ENCODE measurements at places on chromosomes 2 and 18.

GRCh38 chr2:201406077-201406662 is 45.1 kb downstream of the TRAK2 start:
- no peak for DNase-seq

DNA sequence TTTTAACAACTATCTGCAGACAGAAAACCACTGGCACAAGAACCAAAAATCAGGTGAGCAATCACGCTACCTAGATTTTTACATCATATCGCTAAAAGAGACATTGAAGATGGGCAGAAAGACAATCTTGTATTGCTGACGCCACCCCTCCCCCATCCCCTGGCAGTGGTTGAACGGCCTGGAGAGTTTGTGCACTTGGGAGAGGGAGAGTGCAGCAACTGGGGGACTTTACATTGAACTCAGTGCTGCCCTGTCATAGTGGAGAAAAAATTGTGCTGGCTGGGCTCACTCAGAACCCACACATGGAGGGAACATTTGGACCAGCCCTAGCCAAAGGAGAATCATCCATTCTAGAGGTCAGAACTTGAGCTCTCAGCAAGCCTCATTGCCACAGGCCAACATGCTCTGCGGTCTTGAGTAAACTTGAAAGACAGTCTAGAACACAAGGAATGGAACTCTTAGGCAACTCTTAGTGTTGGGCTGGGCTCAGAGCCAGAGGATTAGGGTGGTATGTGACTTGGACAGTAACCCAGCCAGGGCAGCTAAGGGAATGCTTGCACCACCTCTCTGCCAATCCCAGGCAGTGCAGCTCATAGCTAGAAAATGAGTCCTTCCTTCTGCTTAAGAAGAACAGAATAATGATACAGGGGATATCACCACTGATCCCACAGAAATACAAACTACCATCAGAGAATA is 220.0 kb upstream of the CYP26B1 start:
- no peak for DNase-seq

- DNase-seq, result no peak
Observed at GRCh38 chr18:6927153-6927552, 190.4 kb downstream of the LAMA1 start.

DNA sequence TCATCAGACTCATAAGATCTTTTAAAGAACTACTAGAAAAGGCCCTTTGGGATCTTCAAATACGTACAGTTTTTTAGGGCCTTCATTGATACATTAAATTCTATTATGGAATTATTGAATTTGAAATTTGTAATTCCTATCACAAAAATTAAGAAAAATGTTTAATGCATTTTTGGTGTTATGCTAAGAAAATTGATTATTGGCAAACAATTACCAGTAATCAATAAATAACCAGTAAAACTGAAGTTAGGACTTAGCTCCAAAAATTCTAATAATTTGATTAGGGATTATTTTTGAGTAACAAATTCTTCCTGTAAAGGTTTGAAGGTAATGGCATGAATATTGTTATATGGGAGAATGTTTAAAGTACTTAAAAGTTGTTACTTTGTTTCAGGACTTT is 119.3 kb downstream of the UBR3 start:
- no peak for DNase-seq

DNA sequence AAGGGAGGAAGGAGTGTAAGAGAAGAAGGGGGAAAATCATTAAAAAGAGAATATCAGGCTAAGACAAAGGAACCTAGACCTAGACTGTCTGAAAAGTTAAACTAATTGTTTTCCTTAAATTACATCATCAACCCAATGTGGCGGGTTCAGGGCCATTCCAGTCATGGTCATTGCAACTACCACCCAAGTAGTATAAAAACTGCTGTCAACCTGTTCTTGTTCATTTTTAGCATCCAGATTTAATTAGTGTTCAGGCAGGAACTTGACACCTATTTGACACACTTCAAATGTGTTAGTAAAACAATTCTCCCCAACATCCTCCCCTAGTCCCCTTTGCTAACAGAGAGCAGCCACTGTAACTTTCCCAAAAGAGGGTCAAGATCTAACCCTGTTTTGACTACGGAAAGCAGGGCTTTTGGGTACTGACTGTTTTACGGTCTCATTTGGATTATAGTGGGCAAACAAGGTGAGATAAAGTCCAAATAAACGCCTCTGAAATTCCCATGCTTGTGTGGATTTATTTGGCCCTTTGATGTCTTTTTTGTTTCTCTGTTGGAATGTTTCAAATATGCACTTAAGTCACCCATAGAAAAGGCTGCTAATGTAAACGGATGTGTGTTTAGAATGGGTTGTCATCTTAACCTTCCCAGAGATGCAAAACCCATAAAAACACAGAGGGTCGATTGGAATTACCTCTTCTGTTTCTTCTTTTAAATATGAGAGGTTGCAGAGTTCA is 19.3 kb upstream of the TANC1 start:
- no peak for DNase-seq

DNA sequence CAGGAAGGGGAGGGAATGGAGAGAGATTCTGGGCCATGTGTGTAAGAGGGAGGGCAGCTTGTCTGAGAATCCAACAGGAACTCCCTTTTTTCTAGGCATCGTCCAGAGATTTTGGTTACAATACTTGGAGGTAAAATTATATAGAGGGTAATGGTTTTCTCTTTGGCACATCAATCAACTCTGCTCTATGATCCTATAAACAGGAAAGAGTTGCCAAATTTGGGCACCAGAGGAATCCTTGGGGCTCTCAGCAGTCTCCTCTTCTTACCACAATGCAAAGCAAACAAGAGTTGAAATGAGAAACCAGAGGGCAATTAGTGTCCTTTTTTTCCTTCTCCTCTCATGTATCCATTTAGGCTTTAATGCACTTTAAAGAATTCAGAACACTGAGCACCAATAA is 243.4 kb downstream of the SLC8A1 start:
- no peak for DNase-seq

- no peak for DNase-seq
Observed at GRCh38 chr2:60413814-60414168, 139.7 kb downstream of the BCL11A start.

- no peak for DNase-seq
Observed at GRCh38 chr2:29304399-29305060, 189.3 kb downstream of the CLIP4 start.

DNA sequence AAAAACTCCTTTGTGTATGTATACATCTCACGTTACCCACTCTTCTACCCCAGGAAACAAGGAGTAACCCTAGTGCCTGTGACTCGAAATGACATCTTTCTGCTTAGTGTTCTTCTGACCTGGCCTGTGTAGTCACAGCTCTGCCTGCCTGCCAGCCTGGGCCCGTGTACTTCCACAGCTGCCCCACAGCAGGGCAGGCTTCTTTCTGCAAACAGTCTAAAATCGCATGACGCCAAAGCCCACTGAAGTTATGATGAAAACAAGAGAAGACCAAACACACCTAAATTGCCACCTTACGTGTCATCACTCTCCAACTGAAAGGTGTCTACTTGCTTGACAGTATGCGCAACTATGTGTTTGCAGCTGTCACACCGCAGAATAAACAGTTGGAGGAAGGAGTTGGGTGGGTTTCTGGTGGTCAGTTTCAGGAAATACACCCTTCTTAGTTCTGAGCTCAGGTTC is 1.5 kb downstream of the GAREM1 start:
- DNase-seq, result no peak

- DNase-seq, result no peak
Observed at GRCh38 chr2:54803783-54804751, 80.6 kb downstream of the EML6 start.

- DNase-seq, result no peak
Observed at GRCh38 chr18:46293742-46294181, 189.6 kb downstream of the HAUS1 start.

GRCh38 chr2:158740621-158741020 is 54.5 kb upstream of the DAPL1 start:
- no peak for DNase-seq

DNA sequence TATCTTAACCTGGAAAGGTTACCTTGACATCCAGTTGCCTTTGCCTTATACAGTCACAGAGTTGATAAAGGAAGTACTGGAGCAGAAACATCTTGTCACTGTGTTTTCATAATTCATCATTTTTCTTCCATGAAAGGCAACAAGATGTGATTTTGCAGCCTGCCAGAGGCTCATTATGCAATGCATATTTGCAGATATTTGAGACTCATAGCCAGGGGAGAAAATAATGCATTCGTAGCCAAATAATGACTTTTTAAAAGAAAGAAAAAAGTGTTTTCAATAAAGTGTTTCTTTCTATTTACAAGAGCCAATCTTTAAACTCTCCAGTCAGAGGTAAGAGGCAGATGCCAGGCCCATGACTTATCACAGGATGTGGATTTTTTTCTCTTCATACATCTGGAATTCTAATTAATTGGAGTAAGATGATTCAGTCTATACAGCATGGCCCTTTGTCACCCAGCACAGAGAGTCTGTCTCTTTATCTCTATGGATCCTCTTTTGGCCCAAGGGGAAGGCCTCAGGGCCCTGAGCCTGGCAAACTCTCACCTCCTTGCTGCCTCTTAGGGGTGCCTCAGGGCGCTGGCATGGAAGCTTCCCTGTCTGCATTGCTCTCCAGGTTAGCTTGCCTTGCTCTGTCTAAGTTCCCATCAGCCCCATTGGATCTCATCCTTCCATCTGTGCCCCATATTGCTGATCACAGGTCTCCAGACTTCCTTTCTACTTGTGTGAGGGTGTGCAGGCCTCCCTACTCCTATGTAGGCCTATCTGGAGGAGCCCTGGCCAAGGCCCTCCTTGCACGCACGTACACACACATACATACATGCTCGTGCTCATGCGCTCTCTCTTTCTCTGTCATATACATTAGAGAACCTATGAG is 247.7 kb downstream of the TPGS2 start:
- DNase-seq, result no peak

DNA sequence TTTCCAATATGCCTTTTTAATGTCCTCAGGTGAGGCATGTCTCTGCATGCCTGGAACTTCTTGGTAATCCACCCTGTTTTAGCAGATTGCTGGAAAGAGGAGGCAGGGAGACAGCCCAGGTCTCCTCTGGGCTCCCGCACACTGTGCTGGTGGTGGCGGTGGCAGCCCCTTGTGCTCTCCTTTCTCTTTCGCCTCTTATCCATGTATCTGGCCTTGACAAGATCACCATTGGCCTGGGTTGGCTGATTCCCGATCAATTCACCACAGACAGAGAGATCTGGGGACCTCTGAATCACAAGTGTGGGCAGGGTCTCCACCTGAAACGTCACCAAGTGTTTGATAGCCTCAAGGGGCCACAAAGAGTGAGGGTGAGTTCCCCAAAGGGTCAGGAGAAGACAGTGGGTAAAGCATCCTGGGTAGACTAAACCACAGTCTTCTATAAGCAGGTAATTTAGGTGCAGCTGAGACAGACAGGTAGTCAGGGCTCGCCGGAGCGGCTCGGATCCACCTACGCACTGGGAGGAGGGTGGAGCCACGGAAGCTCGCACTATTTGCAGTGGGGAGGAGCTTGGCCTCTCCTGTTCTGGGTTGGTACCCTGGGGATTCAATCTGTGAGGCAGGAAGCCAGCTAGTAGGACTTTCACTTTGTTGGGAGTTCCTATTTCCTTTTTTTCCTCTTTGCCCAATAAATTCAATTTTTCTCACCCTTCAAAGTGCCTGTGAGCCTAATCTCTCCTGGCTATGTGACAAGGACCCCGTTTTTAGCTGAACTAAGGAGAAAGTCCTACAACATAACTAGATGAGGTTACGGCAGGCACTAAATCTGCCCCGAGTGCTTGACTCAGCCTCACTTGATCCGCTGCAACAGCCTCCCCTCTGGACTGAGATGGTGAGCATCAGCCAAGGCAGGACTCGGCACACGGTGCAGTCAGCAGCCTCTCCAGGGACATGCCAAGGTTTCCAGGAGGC is 57.6 kb downstream of the SLC4A3 start:
- DNase-seq, result no peak

- DNase-seq, result no peak
Observed at GRCh38 chr2:178473931-178474330, 4.5 kb downstream of the FKBP7 start.

DNA sequence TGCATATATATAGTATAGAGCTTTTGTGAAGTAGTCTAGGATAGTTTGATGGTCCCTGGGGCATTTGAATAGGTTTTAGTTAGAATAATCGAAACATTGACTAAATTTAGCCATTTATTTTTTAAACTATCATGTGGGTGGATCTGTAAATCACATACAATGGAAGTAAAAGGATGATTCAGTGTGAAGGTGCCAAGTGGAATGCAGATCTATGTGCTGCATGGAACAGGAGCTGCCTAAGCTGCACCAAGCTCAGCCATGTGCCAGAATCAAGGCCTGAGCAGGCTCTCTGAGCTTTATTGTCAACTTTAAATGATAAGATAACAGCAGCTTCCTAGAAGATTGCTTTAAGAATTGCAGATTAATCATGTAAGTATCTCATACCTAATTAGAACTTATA is 1996.2 kb upstream of the PIK3C3 start:
- DNase-seq, result no peak

GRCh38 chr2:43572244-43572643 is 23.6 kb downstream of the THADA start:
- no peak for DNase-seq

GRCh38 chr18:9811978-9812377 is 73.8 kb upstream of the TXNDC2 start:
- no peak for DNase-seq

- no peak for DNase-seq
Observed at GRCh38 chr2:226740039-226740648, 59.5 kb downstream of the IRS1 start.

GRCh38 chr2:220583725-220584124 is 956.3 kb downstream of the SLC4A3 start:
- no peak for DNase-seq

GRCh38 chr2:96877042-96877451 is 7.2 kb upstream of the SEMA4C start:
- no peak for DNase-seq

- no peak for DNase-seq
Observed at GRCh38 chr2:196383799-196384198, 212.4 kb upstream of the STK17B start.

DNA sequence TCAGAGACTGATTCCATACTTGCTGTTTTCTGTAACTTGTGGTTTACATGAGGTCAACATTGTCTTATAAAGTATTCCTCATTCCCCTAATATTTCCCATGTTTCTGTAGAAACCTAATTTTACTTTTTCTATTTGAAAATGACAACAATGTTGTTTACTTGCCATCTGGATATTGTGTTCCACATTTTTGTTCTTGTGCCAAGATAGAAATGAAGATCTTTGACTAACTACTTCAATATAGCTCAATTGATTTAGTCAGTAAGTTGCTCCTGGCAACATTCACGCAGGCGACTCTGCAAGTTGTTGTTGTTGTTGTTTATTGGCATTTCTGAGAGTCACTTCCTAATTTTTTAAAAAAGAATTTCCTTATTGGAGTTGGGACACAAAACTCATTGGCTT is 69.5 kb downstream of the CAVIN2 start:
- no peak for DNase-seq

DNA sequence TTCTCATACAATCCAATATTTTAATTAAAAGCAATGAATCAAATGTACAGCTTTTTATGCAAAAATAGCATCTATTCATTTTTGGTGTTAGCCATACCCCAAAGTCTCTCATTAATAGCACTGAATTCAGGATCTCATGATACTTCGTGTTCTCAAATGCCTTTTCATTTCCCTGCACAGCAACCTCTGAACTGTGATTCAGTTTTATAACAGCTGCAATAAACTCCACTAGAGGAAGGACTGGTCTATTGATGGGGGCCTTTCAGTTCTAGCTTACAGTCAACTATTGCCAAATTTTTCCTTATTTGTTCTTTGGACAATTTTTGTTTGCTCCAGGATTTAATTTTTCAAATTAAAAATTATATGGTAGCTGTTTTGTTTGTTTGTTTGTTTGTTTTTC is 4.8 kb upstream of the TMEM87B start:
- DNase-seq, result no peak

- DNase-seq, result no peak
Observed at GRCh38 chr2:121723316-121723715, 13.4 kb downstream of the NIFK start.

GRCh38 chr2:111227716-111228141 is 107.0 kb downstream of the BCL2L11 start:
- DNase-seq, result no peak

Measured in activated CD4-positive, CD25-positive, alpha-beta regulatory T cell (primary cell).